Lower leg skin (tissue), 4 donors: ENCODE measurements at places on chromosomes 1 and 21. TPM values are rescaled to one million over a fixed set of nuclear protein-coding genes. Genes with fewer than 3 reads are reported as not detected.

TPTE gene
- total RNA-seq, result not detected

- peak; percentile 94 for DNase-seq
Observed at GRCh38 chr1:23444104-23444533, 19.6 kb upstream of the TCEA3 start.

DNA sequence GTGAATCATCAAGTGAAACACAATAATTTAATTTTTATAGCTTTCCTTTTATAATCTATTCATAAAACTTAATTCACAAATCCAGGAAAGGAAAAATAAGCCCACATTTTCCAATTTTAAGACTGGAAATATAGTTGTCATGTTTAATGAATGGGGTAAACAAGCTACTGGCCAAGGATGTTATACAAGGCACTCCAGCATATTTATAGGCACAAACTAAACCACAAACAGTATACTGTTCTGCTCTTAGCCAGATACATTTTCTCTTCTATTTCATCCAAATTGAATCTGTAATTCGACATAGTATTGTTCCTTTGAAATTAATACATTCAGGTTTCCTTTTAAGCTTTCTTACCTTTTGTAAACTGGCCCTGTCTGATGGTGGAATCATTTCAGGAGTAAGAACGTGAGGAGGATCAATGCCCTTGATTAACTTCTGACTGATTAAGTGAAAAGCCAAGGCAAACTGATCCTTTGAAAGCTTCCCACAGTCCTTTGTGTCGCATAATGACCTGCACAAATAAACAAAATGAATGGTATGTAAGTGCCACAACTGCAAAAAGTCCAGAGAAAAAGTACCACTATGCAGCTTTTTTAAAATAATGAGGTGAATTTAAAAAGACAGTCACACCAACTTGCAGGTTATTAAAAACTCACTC lies 74.4 kb downstream of the EPS15 start:
- no peak for DNase-seq

- DNase-seq, result no peak
Observed at GRCh38 chr1:92701147-92701546, 83.8 kb downstream of the EVI5 start.

GRCh38 chr1:175462301-175463017 lies 269.9 kb upstream of the KIAA0040 start:
- no peak for DNase-seq

DNA sequence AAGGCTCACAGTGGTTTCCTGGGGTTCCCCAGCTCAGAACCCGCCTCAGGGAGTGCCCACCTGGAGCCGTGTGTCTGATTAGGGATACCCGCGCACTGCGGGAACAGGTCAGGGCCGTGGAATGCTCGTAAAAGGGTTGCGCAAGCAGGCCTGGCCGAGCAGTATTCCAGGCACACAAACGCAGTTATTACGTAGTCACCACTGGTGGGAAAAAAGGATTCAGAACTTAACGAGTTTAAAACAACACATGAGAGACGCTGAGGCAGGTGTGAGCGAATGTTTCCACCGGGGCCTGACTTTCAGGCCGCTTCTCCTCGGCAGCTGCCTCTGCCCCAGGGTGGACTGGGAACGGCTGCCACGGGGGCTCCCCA lies 18.2 kb downstream of the PLCH2 start:
- DNase-seq, result no peak
